ENCODE measurements at places on chromosomes 2 and 18.

DNA sequence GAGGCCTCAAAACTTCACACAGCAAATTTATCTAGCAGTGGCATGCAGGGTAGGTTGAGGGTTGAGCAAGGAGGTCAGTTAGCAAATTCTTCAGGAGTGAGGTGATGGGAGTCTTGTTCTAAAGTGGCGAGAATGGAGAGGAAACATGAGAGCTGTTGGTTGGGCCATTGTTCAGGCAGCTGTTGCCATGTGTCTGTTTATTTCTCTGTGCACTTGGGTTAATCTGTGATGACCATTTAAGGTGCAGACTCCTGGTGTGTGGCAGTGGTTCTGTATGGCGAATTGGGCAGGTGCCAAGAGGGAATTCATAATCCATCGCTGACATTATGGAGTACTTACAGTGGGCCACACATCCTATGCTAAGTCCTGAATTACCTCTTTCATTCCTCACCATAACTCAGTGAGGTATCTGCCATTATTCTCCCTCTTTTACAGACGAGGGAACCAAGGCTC, 30.4 kb downstream of the TMEM178A start:
- DNase-seq, result no peak

- DNase-seq, result no peak
These were observed 88.1 kb upstream of the PIEZO2 start for GRCh38 chr18:11237484-11237883.

GRCh38 chr2:226307487-226308322, 491.9 kb downstream of the IRS1 start:
- no peak for DNase-seq

DNA sequence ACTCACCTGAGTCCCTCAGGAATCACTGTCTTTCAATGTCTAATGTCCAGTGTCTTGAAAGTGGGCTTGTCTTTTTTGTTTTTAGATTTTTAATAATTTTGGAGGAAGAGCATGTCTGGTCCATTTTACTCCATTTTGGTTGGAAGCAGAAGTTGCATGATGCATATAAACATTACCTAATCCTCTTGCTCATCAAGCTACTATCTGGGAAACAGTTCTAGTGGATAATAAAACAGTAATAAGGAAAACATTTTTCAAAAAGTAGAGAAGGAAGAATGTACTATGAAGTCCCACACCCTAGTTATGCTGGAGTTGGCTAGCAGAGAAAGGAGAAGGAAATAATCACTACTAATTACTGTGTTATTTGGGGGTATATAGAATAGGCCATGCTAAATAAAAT, 263.7 kb downstream of the ETAA1 start:
- no peak for DNase-seq

GRCh38 chr2:74092275-74092674, 55.4 kb downstream of the BOLA3 start:
- DNase-seq, result peak; percentile 81
